Stimulated activated effector memory CD8-positive, alpha-beta T cell treated with anti-CD3 and anti-CD28 coated beads, Interleukin-12 subunit alpha, Interleukin-12 subunit beta, amount 100 ng/mL, for 72 hours (primary cell): ENCODE measurements at places on chromosomes 3 and 15.

- no peak for DNase-seq
These were observed 68.2 kb downstream of the RAB11A start for GRCh38 chr15:65937476-65937875.

- no peak for DNase-seq
These were observed 36.5 kb downstream of the MGLL start for GRCh38 chr3:127785711-127786265.

GRCh38 chr15:62546628-62547027 lies 381.5 kb upstream of the C2CD4B start:
- no peak for DNase-seq

- no peak for DNase-seq
These were observed 2.2 kb upstream of the RBP1 start for GRCh38 chr3:139541532-139542288.

DNA sequence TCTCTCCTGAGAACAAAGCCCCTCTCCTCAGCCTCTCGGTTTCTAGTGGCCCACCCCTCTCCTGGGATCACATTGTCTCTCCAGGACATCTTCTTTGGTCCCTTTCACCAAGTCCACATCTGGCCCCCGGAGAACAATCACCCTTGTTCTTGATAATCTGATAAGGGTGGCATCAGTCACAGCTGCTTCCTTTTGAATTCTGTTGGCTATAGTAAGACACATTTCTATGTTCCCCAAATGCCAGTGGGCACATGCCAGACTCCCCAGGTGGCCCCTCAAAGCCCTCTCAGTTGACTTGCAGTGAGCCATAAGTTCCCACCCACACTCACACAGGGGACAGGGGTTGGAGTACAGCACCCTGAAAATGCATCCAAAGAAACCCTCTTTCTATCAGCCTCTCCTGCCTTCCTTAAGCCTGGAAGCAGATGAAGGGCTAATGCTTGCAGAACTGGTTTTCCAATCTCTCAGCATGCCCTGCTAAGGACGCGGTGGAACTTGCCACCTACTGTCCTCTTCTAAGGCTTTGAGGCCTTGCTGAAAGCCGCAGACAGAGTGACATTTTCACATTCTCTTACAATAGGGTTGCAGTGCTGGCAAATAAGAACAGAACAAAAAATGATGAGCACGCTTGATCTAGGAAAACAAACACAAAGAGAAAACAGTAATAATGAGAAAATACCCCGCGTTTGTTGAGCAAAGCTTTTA lies 101.3 kb upstream of the SLCO3A1 start:
- no peak for DNase-seq

DNA sequence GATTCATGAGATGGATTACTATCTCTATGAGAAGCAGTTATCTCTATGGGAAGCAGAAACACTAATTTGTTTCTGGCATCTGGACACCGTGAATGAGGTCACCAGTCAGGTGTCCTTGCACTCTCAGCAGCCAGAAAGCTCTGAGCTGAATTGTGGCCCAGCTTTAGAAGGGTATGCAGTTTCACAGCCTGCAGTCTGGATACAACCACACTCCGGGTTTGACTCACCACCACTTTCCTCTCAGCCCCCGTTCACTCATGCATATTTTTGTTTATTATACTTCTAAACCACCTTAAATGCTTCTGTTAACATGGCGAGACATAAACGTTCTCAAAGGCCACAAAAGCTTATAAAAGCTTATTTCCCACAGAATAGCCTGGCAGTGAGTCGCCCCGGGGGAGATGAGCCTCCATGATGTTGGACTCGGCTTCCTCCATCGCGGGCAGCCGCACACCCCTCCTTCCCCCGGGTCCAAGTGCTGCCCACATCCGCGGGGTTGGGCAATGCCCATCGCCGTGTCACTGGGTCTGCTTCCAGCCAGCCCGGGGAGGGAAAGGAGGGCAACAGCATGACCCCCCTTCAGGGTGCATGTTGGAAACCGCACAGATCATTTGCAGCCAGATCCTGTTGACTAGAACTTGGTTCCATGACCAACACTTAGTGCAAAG lies 16.8 kb upstream of the SLC41A3 start:
- peak; percentile 41 for DNase-seq

DNA sequence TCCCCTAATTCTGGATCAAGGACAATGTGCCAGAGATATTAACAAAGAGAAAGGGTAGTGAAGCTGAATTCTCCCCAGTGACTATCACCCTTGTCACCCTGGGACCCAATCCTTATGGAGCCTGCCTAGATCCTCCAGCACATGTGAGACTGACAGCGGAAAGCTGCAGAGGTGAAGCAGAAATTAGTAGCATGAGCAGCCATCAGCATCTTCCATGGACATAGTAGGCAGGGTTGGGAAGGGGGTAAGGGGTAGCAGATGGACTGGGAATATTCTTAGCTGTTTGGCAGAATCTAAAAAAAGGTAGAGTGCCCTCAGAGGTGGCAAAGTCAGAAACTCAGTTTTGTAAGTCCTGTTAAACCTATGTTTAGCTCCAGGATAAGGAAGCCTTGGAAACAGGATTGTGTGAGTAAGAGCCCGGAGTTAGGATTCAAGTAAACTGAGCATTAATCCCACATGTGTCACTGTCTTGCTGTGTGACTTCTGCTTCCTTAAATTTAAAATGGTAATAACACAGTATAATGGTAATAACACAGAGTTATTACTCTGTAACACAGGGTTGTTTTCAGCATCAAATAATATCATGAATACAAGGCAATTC lies 14.5 kb downstream of the GOLIM4 start:
- no peak for DNase-seq

DNA sequence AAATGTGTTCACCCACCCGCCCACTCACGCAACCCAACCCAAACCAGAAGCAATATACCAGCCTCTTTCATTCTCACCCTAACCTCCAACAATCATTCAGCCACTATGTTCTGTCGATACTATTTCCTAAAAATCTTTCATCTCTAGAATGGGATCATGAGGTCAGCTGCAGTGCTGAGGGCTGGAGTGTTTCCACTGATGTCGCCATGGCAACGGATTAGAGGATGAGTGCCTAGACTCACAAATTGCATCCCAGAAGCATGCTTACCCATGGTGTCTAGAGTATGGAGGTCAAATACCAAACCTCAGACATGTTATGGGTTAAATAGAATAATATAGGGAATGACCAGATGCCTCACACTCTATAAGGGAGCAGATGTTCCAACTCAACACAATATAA lies 138.5 kb downstream of the GABRB3 start:
- no peak for DNase-seq

- DNase-seq: peak; percentile 94
These were observed 8.7 kb upstream of the SEMA3B start for GRCh38 chr3:50260027-50260941.

DNA sequence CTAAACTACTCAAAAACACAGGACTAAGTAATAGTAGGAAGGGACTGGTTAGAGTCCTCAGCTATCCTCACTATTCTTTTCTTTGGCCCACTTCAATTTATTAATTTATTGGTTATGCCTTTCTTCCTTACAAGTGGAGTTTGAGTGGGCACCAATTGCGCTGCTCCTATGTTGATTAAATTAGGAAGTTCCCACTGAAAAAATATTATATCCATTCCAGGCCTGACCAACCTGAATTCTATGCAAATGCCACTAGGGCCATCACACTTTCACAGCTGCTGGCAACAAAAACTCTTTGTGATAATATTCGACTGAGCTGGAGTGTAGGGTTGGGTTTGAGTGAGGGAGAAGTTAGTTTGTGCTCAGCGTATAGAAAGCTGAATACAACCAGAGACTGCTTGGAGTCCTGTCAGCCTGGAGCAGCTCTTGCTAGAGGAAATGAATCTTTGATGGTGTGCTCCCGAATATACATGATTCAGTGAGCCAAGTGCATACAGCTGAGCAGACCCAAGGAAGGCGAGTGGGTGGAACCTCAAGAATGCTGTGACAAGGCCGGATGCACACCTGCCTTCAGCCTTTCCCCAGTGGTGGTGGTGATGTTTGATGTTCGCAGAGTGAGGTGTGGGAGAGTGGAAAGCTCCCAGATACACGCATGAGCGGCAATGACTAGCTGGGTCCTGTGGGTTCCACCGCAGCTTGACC lies 1.5 kb downstream of the ARHGEF3 start:
- no peak for DNase-seq

DNA sequence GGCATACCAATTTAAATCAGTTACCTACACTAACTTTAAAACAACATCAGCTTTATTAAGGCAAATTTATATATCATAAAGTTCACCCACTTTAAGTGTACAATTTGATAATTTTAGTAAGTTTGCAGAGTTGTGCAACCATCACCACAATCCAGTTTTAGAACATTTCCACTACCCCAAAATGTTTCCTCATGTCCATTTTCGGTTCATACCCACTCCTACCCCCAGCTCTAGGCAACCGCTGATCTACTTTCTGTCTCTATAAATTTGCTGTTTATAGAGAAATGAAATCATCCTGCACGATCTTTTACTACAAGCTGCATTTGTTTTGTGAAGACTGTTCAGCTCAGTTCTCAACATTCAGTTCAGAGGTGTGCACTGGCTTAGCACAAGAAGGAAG lies 31.5 kb upstream of the FAM81A start:
- no peak for DNase-seq

- no peak for DNase-seq
These were observed 63.2 kb downstream of the PXYLP1 start for GRCh38 chr3:141294848-141295247.

DNA sequence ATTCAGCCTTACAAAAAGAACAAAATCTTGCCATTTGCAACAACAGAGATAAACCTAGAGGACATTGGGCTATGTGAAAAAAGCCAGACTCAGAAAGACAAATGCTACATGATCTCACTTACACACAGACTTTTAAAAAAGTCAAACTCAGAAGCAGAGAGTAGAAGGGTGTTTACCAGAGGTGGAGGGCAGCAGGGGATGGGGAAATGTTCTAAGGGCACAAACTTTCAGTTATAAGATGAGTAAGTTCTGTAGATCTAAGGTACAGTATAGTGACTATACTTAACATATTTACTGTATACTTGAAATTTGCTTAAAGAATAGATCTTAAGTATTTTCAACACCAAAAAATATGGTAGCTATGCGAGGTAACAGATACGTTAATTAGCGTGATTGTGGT lies 3.0 kb downstream of the MYEF2 start:
- no peak for DNase-seq

DNA sequence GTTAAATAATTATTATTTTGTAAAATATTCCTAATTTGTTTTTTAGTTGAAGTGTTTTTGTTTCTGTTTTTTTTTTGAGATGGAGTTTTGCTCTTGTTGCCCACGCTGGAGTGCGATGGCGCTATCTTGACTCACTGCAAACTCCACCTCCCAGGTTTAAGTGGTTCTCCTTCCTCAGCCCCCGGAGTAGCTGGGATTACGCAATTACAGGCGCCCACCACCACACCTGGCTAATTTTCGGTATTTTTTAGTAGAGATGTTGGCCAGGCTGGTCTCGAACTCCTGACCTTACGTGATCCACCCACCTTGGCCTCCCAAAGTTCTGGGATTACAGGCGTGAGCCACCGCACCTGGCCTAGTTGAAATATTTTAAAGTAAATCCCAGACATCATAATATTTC lies 48.7 kb upstream of the GATM start:
- DNase-seq: no peak

DNA sequence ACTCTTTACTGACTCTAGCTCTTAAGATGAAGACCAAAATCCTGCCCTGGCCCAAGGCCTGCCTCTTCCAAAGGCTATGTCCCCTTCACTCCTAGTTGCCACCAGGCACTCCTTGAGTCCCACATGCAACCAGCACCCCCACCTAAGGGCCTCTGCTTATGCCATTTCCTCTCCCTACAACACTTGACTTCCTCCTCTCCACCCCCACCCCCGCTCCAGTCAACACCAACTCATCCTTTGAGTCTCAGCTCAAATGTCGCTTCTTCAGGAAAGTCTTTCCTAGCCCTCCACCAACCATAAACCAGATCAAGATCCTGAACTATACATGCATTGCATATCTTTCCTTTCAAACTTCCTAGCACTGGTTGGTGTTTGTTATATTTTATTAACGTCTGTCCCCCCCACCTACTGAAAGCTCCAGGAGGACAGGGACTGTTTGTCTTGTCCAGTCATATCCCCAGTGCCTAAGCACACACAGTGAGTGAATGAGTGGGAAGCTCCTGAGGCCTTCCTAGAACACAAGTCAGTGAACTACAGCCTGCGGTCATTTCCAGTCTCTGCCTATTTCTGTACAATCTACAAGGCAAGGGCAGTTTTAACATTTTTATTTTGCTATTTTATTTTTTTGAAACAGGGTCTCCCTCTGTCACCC lies 7.3 kb downstream of the TBC1D2B start:
- DNase-seq: no peak

- DNase-seq: no peak
These were observed 408.0 kb downstream of the TBL1XR1 start for GRCh38 chr3:176789281-176789705.

DNA sequence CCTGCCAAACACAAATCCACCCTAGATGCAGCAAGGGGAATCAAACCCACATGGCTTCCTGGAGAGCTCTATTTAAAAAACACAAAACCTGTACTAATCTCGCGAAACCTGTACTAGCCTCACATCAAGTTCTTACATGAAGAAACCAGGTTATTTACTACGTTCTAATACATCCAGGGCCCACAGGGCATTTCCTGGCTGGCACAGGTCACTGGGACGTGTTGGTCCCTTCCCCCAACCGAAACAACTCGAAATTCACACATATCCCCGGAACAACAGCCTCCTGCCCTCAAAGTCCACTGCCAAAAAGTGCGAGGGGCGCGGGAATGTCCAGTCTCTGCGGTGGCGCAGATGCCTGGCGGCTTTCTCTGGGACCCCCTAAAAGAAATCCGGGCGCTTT lies 955 bp downstream of the CDCP1 start:
- no peak for DNase-seq

- DNase-seq: no peak
These were observed 88.1 kb downstream of the ADAMTS9 start for GRCh38 chr3:64599651-64600050.

DNA sequence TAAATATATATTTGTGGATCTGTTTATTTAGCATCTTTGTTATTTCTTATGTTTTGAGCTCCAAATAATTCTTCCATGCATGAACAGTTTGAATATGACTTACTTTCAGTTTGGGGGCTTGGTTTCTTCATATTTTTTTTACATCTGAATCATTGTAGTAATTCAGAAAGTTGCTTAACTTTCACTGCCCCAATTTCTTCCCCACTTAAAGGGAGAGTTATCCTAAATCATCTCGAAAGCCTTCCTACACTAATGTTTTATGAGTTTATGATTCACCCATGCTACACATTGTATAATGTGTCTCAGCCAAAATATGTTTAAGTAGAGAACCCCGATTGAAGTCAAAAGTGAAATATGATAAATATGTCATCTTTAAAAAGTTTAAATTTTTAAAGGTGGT lies 47.8 kb downstream of the SPRED1 start:
- no peak for DNase-seq
